ENCODE measurements at places on chromosomes 4 and X.

DNA sequence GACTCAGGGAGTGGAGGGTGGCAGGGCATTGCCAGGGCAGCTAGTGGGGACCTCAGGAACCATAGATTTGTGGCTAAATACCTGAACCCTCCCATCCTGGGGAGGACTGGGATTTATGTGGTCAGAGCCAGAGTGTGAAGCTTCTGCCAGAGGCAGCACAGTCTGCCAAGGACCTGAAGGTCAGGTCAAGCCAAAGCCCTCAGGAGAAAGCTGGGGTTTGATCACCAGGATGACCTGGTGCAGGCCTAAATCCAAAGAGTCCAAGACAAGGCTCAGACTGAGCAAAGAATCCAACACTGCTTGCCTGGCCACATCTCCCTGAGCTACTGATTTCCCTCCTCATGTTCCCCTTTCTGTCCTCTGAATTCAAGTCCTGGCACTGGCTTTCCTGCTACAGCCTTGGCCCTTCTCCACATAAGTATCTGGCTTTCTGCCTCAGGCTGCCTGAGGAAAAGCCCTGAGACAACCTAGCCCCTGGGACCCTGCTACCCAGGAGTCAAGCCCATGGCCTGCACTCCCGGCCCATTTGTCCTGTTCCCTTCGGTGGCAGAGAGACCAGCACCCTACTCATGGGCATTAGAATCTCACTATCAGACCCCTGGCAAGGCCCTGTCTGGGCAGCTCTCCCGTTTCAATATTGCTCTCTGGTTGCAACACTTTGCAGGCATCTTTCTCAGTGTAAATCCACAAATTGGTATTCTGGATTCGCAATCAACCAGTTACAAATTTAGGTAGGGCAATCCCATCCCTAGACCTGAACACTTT lies 39.3 kb upstream of the SLC25A43 start:
- DNase-seq, result no peak

GRCh38 chr4:188783606-188784160 lies 644.4 kb downstream of the TRIML1 start:
- no peak for DNase-seq

DNA sequence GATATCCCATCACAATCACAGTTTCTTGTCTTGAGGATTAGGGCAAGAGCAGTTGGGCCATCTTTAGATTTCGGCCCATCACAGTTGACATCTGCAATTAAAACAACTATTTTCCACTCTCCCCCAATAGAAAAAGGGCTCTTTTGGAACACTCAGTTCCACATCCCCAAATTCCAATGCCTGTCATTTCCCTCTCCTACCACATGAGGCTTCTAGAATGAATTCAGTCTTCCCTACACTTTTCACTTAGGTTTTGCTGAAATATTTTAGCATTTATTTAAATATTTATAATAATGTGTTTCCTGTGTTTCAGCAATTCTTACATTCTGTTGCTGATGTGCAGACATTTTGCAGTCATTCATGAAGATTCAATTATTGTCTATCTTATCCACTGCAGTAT lies 118.4 kb downstream of the COX18 start:
- DNase-seq, result no peak

GRCh38 chr4:183591301-183591700 lies 67.7 kb downstream of the RWDD4 start:
- DNase-seq, result no peak

- no peak for DNase-seq
Measured at GRCh38 chrX:138756234-138756633, 44.7 kb upstream of the FGF13 start.

DNA sequence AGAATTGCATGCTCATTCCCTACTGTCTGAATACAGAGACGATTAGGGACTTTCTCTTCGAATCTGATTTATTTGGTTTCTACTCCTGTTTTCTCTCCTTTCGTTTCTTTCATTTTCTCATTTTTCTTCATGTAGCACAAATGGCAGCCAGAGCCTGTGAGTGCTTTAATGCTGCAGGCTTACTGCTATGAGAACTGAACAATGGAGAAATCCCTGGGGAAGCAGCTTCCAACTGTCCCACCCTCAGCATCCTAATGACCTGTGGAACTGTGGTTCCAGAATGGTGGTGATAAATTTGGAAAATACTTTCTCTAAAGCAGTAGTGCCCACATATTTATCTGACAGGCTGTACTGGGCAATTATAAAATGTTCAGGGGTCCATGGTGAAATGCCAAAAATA lies 930.4 kb downstream of the DMD start:
- DNase-seq, result no peak

DNA sequence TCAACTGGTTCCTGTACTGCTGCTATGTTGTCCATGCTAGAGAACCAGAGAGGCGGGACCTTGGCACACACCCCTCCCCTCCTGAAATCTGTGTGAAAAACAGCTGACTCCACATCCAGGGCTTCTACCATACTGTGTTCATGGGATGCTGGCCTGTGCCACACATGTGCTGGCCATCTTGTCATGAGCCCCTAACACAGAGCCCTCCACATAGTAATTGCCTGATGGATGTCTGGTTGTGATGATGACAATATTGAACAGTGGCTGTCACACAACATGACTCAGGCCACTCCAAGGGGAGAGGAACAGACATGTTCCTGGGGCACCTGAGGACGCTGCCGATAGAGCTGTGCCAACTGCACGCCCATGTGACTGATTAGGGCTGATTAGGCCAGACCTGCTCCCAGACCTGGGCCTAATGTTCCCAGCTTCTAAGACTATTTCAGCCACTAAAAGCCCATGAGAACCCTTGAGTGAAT lies 13.1 kb downstream of the SLC25A5 start:
- DNase-seq, result no peak

DNA sequence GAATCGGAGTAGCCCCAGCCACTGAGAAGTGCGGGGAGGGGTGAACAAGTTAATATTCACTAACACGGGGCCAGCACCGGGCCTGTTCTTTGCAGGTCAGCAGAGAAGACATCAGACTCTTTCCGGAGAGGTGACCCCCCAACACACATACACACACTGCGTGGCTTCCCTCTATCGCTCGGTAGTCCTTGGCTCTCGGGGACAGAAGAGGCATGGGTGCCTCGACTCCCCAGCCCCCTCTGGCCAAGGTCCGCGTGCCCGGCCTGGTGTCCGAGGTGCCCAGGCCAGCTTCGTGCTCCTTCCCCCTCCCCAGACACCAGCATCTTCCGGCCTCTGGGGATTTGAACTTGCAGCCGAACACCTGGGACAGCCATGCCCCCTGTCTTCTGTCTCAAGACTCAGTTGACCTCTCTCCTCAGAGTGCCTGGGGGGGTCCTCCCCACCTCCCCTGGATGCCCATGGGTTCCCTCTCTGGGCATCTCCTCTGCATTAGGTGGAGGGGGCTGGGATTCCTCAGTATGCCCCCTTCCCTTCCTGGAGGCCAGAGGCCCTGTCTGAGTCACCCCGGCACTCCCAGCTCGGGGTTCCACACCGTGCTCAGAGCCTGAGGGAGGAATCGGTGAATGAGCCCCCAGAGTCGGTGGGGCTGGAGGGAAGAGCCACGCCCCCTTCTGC lies 104.5 kb downstream of the SORCS2 start:
- no peak for DNase-seq

DNA sequence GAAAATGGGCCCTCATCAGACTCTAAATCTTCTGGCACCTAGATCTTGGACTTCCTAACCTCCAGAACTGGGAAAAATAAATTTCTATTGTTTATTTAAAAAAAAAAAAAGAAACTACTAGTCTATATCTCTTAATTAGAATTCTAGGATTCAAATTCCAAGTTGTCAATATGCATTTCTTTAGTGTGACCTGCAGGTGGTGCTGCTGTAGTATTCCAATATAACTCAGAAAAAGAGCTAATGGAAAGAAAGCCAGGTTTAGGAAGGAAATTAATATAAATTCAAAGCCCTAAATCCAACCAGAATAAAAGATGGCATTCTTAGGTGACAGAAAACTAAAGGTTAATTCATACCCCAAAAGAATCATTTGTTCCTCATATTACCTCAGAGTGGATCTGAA lies 80.0 kb upstream of the NALF2 start:
- DNase-seq, result peak; percentile 1

GRCh38 chr4:23348789-23349498 lies 540.9 kb downstream of the PPARGC1A start:
- DNase-seq, result no peak

- no peak for DNase-seq
Measured at GRCh38 chrX:66193821-66194220, 29.8 kb downstream of the HEPH start.

- DNase-seq, result no peak
Measured at GRCh38 chr4:7831330-7831729, 108.3 kb downstream of the AFAP1 start.

GRCh38 chr4:145656156-145656555 lies 23.8 kb upstream of the C4orf51 start:
- no peak for DNase-seq

DNA sequence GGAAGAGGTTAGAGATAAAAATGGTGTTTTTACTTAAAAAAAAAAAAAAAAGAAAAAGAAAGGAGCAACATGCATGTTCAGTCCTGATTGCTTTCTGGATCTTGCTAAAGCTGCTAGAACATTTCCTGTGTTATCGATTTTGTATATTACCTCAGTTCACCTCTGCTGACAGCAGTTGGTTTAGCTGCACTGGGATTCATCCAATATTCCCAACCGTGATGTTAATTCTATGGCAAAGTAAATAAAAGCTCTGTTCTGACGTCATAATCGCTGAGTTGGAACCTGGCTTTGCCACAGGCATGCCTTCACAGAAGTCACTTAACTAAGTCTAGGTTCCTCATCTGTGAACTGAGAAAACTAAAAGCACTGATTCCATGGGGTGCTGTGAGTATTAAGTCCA lies 90.7 kb upstream of the SORBS2 start:
- no peak for DNase-seq

DNA sequence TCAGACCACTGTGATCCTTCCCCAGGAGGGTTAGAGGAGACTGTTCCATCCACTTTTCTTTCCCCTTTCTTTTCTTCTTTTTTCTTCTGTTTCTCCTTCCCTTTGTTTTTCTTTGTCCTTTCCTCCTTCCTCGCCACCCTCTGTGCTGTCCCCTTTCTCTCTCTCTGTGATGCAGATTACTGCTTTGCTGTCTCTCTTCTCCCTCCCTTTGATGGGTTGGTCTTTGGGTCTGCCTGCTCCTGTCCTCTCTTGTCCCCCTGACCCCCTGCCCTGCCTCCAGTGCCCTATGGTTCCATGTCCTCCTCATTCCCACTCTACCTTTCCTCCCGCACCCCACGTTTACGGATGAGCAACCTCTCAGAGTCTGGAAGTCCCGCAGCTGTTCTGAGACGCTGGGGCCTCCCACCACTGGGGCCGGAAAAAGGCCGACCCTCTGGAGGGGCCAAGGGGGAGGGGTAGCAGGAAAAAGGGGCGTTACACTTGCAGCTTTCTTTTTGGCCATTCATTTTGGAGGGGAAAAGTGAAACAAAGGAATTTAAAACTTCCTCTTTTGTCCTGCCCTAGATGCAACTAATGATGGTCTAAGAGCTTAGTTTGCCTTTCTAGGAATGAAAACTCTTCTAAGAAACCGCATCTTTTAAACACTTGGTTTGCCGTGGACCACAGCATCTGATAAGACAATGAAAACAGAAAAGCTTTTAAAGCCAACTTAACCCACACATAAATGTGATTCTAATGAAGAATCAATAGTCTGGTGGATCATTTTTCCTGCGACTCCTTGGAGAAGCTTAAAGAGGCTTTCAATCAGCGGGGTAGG lies 24.5 kb upstream of the TSR2 start:
- DNase-seq, result no peak

GRCh38 chrX:107674480-107675364 lies 46.4 kb downstream of the PRPS1 start:
- no peak for DNase-seq

- no peak for DNase-seq
Measured at GRCh38 chr4:128298146-128298758, 10.6 kb upstream of the PGRMC2 start.

- DNase-seq, result no peak
Measured at GRCh38 chrX:16185725-16186136, 18.4 kb downstream of the MAGEB17 start.

DNA sequence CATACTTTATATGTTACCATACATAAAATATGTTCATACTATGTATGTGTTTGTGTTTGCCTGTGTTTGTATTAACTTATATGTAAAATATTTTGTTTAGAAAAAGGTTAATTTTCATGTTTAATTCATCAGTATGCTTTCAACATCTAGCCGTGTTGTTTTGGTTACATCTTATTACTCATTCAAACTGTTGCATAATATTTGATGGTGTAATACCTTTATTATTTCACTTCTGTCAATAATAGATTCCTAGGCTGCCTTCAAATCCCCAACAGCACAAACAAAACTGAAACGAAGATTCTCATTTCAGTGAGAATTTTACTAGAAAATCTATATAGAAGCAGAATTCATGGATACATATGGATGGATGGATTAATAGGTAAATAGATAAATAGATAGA lies 462.3 kb upstream of the ADGRL3 start:
- DNase-seq, result no peak

- DNase-seq, result no peak
Measured at GRCh38 chr4:36288731-36289426, 7.5 kb downstream of the DTHD1 start.

DNA sequence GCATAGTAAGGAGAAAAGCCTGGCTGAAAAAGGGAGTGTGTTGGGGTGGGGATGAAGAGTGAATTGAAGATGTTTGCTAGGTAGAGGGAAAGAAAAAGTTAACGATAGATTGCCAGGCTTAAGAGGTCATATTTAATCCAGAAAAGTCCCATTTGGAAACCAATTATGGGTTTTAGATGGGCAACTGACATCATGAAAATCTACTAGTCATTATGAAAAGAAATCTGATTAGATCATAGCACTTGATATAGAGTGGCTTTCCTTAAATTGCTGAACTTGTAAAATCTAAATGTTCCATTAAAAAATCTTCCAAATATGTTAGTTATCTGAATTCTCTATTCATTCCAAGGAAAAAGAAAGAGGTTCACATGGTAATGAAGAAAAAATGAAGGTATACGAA lies 37.5 kb upstream of the IL21 start:
- DNase-seq, result no peak

GRCh38 chr4:55947912-55948725 lies 626 bp upstream of the CEP135 start:
- no peak for DNase-seq

DNA sequence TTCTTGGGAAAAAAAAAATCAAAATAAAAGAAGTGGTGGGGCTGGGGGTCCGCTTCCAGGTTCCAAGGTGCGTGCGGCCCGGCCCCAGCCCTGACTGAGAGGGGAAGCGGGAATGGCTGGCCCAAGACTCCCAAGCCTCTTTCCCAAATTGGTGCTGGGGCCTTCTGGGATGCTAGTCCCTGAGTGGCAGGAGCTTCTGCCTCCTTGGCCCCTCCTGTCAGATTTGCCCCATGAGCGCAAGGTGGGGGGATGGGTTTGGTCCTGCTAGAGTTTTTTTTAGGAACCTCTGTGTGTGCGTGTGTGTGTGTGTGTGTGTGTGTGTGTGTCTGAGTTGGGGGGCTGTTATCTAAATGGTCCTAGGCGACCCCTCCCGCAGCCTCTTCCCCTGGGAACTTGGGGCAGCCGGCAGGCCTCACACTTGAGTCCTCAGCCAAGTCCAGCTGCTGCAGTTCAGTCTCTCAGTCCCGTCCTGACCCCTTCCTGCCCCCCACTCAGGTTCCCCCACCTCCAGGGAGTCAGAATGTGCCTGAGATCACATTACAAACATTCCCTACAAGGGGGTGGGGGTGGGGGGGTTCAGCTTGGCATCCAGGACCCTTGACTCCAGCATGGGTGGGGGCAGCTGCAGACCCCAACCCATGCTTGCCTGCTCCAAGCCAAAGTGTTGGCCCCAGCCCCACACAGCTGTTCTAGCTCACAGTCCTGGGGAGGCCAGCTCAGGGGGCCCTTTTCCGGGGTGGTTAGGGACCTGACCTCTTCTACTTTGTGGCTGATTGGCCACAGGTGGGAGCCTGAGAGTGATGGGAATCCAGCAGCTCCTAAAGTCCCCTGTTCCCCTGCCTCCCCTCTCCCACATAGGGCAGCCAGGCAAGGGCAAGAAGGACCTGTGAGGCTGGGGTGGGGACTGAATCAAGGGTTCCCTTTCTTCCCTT lies 4.0 kb downstream of the EFNB1 start:
- no peak for DNase-seq
